ENCODE measurements at places on chromosomes 7 and 10. TPM values are rescaled to one million over a fixed set of nuclear protein-coding genes. Genes with fewer than 3 reads are reported as not detected.

EGR2 gene
- total RNA-seq, result 22.9 TPM

CTAGE4 gene
- total RNA-seq, result 1.0 TPM

CPA4 gene
- total RNA-seq, result not detected

TDRD1 gene
- total RNA-seq, result 0.10 TPM

RPEL1 gene
- not detected for total RNA-seq

SORCS1 gene
- not detected for total RNA-seq

SEMA3A gene
- total RNA-seq, result 0.17 TPM

SH2D4B gene
- 0.17 TPM for total RNA-seq

AKR1D1 gene
- total RNA-seq, result not detected

PNLIPRP3 gene
- total RNA-seq, result not detected

ALDH18A1 gene
- 78.5 TPM for total RNA-seq

PRSS37 gene
- not detected for total RNA-seq

LIPA gene
- total RNA-seq, result 14.6 TPM

PDZD8 gene
- total RNA-seq, result 17.0 TPM

PTF1A gene
- not detected for total RNA-seq

SRRM3 gene
- not detected for total RNA-seq

OLAH gene
- 2.9 TPM for total RNA-seq

CDC14C gene
- total RNA-seq, result not detected

IFIT1B gene
- total RNA-seq, result not detected

VSIR gene
- 117 TPM for total RNA-seq

ACSM6 gene
- total RNA-seq, result not detected

IFIT5 gene
- total RNA-seq, result 32.1 TPM

CLCN1 gene
- 0.07 TPM for total RNA-seq

ZNF853 gene
- 0.27 TPM for total RNA-seq

PALS2 gene
- 15.0 TPM for total RNA-seq

C7orf57 gene
- total RNA-seq, result not detected

WEE2 gene
- 0.12 TPM for total RNA-seq

CH25H gene
- not detected for total RNA-seq

PHTF2 gene
- total RNA-seq, result 34.7 TPM

PHYHIPL gene
- total RNA-seq, result not detected

NUTM2B gene
- total RNA-seq, result 2.2 TPM

BTBD16 gene
- not detected for total RNA-seq

PTPN20 gene
- 0.20 TPM for total RNA-seq

VIPR2 gene
- 0.56 TPM for total RNA-seq

Data from T-helper 1 cell treated with Interleukin-12 subunit alpha and Interleukin-12 subunit beta and Interleukin-4 antibody, amounts not matched to agents 30 ng/mL and 1 ng/mL, for 36 hours (primary cell).